HuH-7 (cell line): ENCODE measurements at places on chromosomes 13 and 19.

DNA sequence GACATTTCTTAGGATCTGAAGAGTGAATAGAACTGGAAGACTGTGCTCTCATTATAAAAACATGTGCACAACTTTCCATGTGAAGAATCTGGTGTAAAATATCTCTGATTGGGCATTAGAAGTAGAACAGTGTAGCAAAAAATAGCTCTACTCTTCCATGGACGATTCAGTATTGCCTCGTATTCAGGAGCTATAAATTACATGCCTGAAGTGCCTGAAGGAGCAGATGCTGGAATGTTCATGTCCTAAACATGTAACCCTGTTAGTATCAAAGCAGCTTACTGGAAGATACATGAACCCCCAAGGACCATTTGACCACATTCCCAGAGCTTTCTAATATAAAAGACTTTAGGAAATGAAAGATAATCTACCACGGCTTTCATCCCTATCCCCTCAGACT is 528.9 kb downstream of the DACH1 start:
- DNase-seq, result no peak

DNA sequence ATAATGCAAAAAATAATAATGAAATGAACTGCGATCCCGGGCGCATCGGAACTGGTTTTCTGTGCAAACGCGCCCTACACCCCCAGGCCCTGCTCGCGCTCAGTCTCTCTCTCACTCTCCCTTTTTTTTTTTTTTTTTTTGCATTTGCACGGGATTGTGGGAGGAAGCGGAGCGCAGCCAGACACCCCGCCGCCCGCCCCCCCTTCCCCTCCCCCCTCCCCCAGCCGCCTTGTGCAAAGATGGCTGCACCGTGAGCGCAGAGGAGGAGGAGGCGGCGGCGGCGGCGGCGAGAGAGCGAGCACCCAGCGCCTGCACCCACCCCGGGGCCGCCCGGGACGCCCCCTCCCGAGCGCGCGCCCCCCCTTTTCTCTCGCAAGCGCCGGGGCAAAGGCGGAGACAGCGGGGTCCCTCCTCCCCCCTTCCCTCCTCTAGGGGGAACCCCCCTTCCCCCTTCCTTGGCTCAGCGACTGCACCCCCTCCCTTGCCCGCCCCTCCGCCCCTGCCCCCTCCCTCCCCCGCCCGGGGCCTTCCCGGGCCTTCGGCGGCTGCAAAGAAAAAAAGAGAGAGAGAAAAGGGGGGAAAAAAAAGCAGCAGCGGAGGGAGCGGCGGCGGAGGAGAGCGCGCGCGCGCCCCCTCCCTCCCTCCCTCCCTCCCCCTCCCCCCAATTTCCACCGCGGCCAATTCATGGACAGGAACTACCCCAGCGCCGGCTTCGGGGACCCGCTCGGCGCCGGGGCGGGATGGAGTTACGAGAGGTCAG is at the start of gene PRR12:
Gene PRR12 (plus strand): TSS at position 212 of the 760 bp plus-strand sequence. CDS start 473 bp downstream, at position 685.
- peak; percentile 86 for DNase-seq

DNA sequence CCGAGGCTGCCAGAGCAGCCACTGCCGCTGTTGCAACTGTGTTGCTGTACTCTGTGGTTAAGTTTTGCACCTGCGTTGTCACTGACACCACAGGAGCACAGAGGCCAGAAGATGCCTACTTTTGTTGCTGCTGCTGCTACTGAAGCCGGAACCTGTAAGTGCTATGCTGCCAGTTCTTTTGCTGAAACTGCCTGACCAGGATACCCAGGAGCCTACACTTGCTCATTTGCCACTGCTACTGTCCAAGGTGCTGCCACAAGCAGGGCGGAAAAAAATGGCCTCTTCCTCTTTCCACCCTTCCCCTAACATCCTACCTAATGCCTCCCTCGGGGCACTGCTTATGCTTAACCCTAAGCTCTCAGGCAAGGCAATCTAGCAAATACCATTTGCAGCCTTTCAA is 29.0 kb upstream of the NBEA start:
- DNase-seq, result peak; percentile 1

GRCh38 chr13:27966641-27967202 is 2.4 kb downstream of the CDX2 start:
- no peak for DNase-seq

DNA sequence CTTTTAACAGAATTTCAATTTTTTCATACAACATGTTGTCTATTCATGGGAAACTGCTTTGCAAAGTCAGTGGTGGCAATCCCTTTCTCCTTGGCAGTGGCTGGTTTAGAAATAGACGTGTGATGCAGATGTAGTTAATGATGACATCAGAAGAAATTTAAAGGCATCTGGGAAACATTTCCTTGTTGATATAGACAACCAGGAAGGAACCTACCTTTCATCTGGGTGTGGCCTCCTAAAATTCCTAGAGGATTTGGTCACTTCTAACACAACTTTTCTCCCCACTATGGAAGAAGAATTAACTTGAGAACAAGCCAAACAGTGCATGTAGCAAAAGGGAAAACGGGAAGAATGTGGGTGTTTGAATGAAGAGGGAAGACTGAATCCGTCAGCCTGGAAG is 102.8 kb downstream of the EFNB2 start:
- no peak for DNase-seq

- peak; percentile 69 for DNase-seq
These were observed 2.6 kb upstream of the CACNG7 start for GRCh38 chr19:53906211-53907192.

DNA sequence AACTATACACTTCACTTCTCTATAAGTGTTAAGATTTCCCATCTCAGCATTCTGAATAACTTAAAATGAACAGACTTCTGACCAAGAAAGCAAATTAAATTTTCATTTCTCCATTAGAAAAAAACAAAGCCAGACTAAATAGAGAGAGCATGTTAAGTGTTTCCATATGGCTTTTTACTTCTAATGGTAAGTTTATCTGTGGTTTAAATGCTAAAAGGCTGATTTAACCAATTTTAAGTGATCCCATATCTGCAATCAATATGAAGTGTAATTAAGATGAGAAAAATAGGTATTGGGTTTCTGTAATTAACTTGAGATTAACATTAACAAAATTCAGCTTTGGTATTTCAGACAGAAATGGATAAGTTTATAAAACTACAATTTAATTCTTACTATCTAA is 107.8 kb downstream of the ELF1 start:
- DNase-seq, result no peak

DNA sequence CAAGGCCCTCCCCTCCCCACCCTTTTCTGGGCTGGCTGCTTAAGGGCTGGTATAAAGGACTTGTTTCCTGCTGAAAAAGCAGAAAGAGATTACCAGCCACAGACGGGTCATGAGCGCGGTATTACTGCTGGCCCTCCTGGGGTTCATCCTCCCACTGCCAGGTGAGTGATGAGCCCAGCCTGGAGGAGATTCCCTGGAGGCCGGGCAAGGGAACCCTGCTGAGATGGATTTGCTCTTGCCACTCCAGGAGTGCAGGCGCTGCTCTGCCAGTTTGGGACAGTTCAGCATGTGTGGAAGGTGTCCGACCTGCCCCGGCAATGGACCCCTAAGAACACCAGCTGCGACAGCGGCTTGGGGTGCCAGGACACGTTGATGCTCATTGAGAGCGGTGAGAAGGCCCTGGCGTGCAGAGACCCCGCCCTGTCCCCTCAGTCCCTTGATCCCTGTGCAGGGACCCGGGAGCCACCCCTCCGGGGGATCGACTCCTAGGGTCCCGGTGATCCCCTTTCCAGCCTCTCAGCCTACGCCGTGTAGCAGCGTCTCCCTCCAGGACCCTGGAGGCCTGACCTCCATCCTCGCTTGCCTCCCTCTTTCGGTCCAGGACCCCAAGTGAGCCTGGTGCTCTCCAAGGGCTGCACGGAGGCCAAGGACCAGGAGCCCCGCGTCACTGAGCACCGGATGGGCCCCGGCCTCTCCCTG is at the start of gene CD177:
Gene CD177 (plus strand): TSS at position 81 of the 699 bp plus-strand sequence. CDS start 29 bp downstream, at position 110.
- DNase-seq, result no peak

GRCh38 chr13:25371875-25372283 is at the start of gene ATP8A2:
Gene ATP8A2 (plus strand): TSS chr13:25371974. CDS start chr13:25372213, 239 bp downstream.
- DNase-seq, result no peak

DNA sequence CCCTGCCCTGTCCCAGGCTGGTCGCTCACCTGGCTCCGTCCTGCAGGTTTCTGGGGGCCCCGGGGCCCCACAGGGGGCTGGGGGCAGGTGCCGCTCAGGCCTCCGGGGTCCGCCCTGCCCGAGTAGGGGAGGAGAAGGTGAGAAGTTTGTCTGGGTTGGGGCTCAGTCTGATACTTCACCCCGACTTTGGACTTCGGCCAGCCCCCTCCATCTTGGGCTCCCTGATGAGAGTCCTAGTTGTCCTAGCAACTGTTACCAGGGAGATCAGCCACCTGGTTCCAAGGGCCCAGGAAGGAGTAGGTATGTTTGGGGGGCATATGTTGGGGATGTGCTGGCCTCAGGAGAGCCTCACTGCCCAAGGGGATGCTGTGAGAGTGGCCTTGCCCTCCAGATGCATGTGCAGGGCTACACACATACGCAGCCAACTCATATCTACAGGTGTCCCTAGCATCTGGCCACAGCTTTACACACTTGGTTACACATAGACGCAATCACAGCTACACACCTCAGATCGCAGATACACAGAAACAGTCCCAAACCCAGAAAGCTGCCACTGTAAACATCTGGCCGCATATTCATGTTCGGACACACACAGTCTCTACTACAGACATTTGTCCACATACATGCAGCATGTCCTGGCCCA is 3.4 kb downstream of the NUMBL start:
- no peak for DNase-seq

GRCh38 chr19:17074634-17075034 is 618 bp downstream of the HAUS8 start:
- DNase-seq, result no peak

DNA sequence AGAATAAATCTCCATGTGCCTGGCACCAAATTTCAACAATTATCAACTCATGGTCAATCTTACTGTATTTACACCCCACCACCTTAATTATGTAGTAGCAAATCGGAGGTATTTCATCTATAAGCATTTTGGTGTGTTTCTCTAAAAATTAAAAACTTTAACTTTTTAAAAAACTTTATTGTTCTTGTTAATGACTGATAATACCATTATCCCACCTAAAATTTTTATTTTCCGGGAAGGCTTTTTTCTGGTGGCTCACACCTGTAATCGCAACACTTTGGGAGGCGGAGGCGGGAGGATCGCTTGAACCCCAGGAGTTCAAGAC is 453 bp upstream of the PDCD2L start:
- no peak for DNase-seq

DNA sequence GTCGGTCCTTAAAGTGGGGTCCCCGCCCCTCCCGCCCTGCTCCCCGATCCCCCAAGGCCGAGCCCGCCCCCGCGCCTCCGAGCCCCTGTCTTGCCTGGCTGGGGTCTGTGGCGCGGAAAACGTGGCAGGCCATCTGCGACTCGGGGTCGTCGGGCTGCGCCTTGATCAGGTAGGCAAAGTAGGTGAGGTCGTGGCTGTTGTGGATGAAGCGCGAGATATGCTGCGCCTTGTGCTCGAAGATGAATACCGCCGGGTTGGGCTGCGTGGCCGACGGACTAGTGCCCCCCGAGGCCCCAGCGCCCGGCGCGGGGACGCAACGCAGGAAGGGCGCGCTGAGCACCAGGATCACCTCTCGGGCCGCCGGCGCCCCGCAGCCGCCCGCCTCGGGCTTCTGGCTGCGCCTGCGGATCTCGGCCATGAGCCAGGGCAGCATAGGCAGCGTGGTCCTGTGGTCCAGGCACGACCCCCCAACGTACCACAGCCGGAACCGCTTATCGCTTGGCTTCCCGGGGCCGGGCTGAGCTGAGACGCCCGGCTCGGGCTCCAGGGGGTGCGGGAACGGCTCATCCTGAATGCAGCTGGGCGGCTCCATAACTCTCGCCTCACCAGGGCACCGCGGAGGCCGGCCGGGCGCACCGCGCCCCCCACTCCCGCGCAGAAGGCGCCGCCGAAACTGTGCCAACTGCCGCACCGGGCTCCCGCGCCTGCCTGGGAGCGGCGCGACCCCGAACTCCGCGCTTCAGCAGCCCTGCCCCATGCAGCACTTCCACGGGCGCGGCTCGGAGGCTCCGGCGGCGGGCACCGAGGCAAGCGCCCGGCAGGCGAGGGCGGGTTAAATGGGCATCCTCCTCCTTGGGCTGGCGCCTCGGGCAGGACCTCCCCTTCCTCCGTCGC is 546 bp downstream of the TBC1D4 start:
- DNase-seq, result no peak

DNA sequence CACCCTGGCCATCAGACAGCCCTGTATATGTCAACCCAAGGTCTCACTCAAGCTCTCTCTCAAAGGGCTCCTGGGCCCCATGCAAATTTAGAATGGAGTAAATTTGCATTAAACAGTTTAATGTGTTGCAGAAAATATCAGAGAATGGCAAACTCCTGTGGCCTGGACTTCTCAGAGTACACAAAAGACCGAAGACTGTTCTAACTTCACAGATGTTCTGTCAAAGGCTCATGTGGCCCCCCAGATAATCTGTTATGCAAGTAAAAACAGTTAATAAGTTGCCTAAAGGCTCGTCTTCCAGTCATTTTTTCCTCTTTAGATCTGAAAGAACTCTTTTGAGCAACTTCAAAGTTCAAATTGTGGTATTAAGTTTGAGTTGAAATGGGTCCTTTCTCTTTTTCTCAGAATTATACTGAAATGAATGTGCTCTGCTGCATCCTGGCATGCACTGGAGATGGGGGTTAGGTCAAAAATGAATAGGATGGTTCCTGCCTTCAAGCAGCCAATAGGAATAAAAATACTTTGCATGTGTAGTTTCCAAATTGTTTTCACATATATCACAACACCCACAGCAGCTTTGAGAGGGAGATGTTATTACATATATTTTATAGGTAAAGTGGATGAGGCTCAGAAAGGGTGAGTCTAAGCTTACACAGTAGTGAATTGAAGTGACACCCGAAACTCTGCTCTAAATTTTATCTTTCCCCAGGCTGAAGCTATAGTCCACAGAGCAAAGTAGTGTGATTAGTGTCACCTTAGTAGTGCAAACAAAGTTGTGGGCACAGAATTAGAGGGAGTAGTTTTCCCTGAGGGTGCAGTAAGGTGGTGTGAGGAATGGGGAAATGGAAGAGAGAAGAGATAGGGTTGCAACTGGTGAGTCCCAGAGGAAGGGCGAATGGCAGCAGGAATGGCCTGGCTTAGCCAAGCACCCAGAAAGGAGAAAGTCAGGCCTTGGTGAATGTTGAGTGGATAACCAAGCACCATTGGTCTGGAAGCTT is 205.0 kb upstream of the RFC3 start:
- no peak for DNase-seq

- peak; percentile 39 for DNase-seq
These were observed 809 bp downstream of the MISP start for GRCh38 chr19:751501-752341.

- no peak for DNase-seq
These were observed 9.9 kb downstream of the FBXL3 start for GRCh38 chr13:77016888-77017623.

GRCh38 chr19:46626446-46626845 is 1.6 kb upstream of the PTGIR start:
- no peak for DNase-seq

- DNase-seq, result no peak
These were observed 220.3 kb downstream of the DNAJC15 start for GRCh38 chr13:43243711-43244110.

DNA sequence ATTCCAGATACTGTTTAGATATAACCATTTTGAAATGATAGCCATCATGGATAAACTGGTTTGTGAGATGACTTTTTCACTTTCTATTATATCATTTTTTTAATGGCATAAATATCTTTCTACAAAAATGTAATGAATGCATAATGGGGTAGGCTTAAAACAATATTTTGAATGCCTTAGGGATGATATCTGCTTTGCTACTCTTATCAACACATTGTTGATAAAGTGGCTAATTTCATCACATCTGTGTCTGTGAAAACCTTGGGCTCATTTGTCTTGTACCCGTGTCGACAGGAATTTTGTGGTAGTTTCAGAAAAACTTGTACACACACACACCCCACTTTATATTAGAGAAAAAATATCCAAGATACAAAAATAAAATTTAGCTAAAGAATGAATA is 44.1 kb downstream of the SLITRK6 start:
- no peak for DNase-seq

GRCh38 chr13:42968906-42969305 is 23.1 kb downstream of the EPSTI1 start:
- no peak for DNase-seq
